GF-D8 (cell line): ENCODE measurements at places on chromosomes 6 and 20.
A peak's percentile ranks its signal among the peaks of the same experiment; 100 is the strongest.

GRCh38 chr20:46309945-46310344 is 1.6 kb upstream of the CDH22 start:
- DNase-seq, result no peak

DNA sequence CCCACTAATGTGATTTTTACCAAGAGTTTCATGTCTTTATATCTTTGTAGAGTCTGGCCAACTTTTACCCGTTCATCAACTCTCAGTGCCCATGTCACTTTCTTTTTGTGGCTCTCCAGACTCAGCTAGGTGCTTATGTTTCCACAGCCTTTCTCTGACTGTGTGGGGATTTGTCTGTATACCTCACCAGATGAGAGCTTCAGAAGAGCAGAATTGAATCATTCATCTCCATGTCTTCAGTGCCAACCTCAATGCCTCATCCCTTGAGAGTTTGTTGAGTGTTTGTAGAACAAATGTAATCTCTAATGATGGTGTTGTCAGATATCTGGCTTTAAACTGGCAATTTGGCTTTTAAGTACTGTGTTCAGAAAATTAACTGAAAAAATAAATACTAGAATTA is 16.8 kb upstream of the CCN2 start:
- DNase-seq, result no peak

DNA sequence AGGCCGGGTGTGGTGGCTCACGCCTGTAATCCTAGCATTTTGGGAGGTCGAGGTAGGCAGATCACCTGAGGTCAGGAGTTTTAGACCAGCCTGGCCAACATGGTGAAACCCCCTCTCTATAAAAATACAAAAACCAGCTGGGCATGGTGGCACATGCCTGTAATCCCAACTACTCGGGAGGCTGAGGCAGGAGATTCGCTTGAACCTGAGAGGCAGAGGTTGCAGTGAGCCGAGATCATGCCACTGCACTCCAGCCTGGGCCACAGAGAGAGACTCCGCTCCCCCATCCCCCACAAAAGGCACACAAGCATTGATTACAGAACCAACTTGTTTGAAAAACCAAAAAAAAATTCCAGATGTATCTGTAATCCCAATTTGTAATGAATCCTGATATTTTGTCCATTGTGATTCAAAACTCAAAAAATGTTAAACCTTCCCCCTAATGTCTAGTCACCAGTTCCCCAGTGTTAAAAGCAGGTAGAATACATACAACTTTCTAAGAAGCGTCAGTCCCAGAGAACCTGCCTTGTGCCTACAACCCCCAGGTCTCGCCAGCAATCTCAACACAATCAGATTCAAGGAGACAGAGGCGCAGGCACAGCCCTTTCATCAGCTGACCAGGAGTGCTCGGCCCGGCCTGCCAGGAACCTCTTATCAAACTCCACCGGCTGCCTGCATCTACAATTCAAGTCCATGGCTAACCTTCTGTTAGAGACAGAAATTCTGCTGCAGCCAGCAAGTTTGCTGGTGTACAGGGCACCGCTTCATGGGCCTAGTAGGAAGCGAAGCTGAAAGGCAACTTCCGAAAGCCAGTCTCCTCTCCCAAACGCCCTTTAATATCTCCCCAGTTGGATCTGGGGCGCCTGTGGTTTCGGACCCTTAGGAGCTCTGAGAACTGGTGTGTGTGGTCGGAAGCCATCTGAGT is 2.1 kb downstream of the EZR start:
- DNase-seq, result no peak

GRCh38 chr20:50551288-50551687 is 41.1 kb downstream of the PTPN1 start:
- no peak for DNase-seq

GRCh38 chr20:58900397-58900796 is 47.9 kb downstream of the GNAS start:
- DNase-seq, result no peak

GRCh38 chr6:105364243-105364642 is 38.6 kb downstream of the PREP start:
- no peak for DNase-seq

- DNase-seq, result no peak
Observed at GRCh38 chr6:137498481-137499190, 4.4 kb upstream of the OLIG3 start.

DNA sequence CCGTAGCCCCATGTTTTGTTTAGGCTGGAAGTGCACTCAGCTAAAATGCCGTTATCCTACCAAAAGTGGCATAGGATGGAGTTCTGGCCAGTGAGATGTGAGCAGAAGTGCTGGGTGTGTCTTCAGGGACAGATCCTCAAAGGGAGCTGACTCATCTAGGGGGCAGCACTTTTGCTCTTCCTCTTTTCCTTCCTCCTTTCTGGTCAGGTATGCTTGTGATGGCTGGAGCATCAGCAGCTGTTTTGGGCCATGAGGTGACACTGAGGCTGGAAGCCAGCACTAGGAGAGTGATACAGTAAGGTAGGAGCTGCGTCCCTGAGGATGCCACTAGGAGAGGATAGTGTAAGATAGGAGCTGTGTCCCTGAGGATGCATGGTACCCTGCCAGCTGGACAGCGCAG is 4.6 kb upstream of the OSBPL2 start:
- DNase-seq, result no peak

DNA sequence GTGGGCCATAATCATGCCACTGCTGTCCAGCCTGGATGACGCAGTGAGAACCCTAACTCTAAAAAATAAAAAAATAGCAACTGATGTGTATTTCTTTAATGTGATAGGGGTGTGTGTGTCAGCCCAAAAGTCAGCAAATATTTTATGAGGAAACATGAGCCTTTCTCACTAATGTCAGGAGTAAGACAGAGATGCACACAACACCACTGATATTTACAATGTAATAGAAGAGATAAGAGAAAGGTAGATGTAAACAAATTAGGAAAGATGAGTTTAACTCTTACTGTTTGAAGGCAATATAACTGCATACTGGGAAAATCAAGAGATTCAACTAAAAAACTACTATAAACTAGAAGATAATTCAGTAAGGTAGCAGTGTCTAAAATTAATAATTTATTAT is 100.0 kb upstream of the BEND3 start:
- no peak for DNase-seq

- DNase-seq, result no peak
Observed at GRCh38 chr6:44004625-44005506, 122.4 kb downstream of the MRPL14 start.

DNA sequence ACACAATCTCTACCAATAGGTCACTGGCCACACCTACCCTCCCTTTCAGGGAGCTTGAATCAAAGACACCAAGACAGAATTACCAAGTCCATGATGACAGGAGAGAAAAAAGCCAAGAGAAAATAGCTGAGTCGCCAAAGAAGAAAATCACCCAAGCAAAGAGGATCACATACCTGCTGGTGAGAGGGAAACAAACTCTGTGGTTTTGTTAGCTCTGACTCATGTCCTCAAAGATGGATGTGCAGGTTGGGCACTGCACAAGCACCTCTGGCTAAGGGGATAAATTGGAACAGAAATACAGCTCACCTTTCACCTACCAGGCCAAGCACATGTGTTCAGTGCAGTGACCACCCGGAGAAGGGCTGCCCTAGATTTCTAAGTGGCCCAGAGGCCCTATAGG is 114.8 kb downstream of the TFAP2A start:
- no peak for DNase-seq

- no peak for DNase-seq
Observed at GRCh38 chr6:25302151-25302550, 23.0 kb downstream of the CARMIL1 start.

DNA sequence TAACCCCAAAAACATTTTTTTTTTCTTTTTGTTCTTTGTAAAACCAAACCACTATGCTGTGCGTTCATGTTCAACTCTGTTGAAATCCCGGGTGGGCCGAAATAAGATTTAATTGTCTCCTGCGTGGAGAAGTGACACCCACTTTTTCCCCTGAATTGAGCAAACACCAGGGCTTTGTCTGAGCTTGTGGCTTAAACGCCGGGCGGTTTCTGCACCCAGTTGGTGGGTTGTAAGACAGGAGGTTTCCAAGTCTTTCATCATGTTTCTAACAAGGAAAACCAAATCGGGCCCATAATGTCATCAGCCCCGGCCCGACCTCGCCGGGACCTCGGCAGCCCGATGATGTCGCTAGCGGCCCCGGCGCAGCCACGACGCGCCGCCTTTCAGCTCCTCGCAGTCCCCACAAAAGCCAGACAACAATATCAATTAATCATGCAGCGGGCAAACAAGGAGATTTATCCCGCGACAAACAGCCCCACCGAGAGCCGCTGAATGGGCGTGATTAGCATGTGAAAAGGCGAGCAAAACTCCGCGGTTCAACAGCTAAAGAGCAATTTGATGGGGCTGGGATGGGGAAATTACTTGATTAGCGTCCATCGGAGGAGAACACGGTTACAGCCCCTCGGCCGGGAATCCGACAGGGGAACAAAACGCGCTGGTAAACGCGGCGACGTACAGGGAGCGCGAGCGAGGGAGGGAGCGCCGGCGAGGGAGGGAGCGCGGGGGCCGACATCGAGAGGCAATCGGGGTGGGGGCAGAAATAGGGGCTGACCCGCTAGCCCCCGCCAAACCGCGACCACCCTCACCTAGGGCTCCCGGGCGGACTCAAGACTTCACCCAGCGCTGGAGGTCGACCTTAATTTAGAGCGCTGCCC is 5.3 kb downstream of the LINC00237 start:
- DNase-seq, result no peak

DNA sequence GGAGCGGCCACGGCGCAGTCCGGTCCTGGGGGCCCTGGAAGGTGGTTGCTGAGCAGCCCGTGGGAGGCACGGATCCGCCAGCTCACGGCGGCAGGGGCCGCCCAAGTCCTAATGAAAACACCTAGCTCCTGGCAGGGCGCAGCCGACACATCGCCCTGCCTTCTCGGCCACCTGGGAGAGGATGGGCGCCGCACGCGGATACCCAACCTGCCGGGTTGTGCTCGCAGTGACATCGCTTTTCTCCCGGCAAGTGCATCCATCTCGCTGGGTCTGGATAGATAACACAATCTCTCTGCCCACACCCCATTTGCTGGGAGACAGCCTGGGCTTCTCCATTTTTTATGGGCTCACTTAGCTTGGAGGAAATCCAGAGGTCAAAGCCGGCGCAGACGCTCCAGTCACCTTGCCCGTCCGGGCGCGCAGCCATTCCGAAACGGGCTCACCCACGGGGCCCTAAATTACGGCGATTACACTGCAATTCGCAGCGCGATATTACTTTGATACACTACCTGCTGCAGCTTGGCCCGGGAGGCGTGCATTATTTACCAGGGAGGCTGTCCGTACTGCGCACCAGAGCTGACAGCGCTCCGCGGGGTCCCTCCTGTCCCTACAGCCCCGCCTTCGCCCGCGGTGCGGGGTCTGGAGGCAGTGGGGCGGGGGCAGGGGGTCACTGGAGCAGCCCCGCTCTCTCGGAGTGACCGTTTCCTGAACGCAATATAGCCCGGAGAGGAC is 36.2 kb upstream of the CCDC167 start:
- no peak for DNase-seq

DNA sequence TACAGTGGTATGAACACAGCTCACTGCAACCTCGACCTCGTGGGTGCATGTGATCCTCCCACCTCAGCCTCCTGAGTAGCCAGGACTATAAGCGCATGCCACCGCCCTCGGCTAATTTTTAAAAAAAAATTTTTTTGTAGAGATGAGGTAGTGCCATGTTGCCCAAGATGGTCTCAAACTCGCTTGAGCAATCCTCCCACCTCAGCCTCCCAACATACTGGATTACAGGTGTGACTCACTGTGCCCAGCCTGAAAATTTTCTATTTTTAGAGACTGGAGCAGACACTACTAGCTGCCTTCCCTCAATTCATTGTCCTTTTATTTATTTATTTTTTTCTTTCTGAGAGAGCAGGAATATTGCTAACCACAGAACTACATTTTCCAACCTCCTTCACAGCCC is 20.3 kb upstream of the GTF3C6 start:
- DNase-seq, result no peak

DNA sequence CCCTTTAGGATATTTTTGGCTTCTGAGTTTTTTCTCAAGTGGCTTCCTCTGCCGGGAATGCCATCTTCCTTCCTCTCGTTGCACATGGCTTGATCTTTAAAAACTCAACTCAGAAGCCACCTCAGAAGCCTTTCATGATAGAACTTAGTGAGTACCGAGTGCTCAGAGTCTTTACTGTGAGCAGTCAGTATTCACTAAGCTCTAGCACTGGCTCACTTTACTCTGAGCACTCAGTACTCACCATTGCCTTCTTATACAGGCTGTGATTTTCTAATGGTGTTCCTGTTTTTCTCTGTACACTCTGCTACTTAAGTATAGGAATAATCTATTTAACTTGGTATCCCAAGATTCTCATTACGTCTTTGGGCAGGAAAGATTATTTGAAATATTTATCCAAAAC is 116.2 kb downstream of the PFDN4 start:
- DNase-seq, result no peak

GRCh38 chr20:53413186-53413631 is 180.4 kb downstream of the ZNF217 start:
- no peak for DNase-seq

DNA sequence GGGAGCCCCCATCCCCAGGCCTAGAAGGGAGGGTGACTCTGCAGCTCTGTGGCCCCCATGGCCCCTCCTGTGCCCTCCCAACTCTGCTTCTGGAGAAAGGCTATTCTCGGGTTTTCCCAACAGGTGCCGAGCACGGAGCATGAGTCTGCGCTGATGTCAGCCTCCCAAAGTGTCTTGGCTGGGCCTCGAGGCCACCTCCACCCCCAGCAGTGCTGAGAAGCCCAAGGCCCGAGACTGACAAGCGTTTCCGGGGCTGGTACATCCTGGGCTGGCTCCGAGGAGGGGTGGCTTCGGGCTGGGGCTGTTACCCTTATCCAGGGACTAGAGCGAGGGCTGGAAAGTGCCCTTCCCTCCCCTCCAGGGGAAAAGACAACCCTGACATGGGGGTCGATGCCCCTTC is 60.2 kb upstream of the GATA5 start:
- DNase-seq, result no peak

- no peak for DNase-seq
Observed at GRCh38 chr6:129681913-129682205, 28.1 kb downstream of the ARHGAP18 start.

- peak; percentile 62 for DNase-seq
Observed at GRCh38 chr20:63896264-63897105, 1.6 kb downstream of the DNAJC5 start.

GRCh38 chr6:14925025-14925698 is 320.7 kb upstream of the JARID2 start:
- DNase-seq, result no peak
